ENCODE measurements at places on chromosomes 1 and 21.

DNA sequence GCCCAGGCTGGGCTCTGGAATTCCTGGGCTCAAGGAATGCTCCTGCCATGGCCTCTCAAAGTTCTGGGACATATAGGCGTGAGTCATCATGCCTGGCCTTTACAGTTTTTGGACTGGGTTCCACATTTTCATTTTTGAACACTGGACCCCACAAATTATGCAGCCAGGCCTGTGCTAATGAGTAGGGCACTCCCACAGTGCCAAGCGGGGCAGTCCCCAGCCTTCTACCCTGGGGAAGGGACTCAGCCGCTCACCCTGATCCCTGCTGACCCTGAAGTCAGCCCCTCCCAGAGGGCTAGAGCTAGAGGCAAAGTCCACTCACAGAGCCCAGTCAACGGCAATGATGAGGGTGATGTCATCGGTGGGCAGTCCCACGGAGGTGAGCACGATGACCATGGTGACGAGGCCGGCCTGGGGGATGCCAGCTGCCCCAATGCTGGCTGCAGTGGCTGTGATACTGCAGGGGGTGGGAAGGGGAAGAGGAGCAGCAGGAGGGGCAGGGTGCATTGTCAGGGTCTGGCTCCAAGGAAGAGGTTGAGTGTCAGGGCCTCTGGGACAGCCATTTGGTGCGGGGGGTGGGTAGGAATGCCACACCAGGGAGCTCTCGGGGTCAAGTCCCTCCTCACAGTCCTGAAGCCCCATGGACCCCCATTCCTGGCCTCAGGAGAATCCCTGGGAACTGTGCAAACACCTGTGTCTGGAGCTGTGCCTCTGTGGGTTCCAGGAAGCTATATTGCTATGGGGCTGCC is 27.6 kb downstream of the PODN start:
- no peak for DNase-seq

- DNase-seq = no peak
Measured at GRCh38 chr1:28157894-28158293, 18.6 kb downstream of the PTAFR start.

GRCh38 chr1:86841116-86841515 is 72.8 kb downstream of the SELENOF start:
- DNase-seq = peak; percentile 26

GRCh38 chr1:234326497-234327366 is 46.5 kb upstream of the COA6 start:
- DNase-seq = peak; percentile 75

DNA sequence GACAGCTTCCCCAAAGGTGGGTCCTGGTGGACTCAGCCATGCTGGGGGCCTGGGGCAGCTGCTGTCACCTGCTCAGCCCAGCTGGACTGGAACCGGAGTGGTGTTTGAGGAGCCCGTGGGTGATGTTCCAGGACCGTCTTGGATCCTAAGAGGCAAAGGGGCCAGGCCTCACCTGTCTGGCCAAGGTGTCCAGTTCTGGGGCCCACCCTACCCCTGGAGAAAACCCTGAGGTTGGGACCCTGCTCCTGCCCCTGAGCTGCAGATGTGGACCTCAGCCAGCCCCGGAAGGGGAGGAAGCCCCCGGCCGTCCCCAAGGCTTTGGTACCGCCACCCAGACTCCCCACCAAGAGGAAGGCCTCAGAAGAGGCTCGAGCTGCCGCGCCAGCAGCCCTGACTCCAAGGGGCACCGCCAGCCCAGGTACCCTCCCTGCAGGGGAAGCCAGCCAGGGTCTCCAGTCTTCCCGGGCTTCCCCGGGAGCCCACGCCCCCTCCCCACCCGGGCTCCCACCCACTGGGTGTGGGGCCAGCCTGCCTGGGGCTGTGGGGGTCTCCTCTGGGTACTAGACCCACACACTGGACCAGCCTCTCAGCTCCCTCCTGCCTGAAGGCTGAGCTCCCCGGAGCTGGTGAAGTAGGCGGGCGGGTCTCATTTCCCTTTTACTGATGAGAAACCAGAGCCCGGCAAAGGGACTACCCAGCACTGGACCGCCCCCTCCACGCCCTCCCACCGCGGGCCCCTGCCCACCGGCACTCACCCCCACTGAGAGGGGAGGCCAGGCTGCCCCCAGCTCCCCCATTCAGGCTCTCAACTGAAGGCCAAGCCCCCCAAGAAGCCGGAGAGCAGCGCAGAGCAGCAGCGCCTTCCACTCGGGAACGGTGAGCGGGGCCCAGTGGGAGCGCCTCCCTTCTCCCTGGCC is 1.3 kb downstream of the AIRE start:
- no peak for DNase-seq

GRCh38 chr1:7343882-7344281 is 427.2 kb upstream of the VAMP3 start:
- peak; percentile 3 for DNase-seq

DNA sequence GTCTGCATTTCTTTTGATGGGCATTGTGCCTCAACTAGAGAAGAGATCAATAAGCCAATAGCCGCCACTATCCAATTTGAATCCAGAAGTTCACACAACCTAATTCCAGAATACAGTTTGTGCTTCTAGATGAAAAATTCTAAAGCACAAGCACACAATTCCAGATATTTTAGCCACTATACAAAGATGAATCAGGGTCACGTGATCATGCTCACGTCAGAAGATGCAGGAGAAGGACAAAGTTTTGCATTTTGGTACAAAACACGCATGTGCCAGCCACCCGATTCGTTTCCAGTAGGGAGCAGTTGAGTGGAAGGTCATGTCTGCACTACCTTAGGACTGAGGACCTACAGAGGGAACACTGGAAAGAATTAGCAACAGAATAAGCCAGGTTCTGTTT is 3.6 kb downstream of the KCNJ15 start:
- no peak for DNase-seq

- no peak for DNase-seq
Measured at GRCh38 chr1:51997974-51998382, 7.5 kb upstream of the RAB3B start.

- DNase-seq = no peak
Measured at GRCh38 chr1:161949548-161949947, 74.1 kb downstream of the OLFML2B start.

- peak; percentile 64 for DNase-seq
Measured at GRCh38 chr1:186722711-186723309, 42.6 kb upstream of the PTGS2 start.

DNA sequence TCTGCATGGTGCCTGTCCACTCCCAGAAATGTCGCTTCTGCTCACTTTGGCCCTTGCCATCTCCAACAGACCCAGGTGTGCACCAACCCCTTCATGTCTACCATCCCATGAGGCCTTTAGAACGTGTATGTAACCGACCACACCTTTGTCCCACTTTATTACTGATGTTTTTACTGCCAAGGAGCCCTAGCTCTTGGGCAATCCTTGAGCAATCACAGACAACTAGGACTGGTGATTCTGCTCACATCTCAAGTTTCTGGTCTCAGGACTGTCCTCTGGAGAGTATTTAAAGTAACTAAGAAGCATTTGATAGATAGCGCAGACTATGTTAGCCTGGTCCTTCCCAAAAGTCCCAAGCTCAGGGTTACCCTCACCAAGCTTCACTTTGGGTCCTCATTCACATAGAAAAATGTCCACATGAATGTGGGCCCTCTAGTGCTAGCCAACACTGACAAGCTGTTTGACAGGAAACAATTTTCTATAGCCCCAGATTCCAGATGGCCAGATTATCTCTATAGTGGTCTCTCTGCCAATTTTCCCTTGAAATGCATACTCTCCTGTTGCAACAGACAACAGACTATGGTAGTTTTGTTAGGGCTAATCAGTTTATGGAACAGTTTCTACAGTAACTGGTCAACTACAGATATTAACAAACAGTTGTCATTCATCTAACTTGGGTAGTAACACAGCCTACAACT is 6.9 kb upstream of the TMEM81 start:
- DNase-seq = no peak
